ENCODE measurements at places on chromosomes 6 and 20.

GRCh38 chr20:35947489-35947888, 6.8 kb downstream of the SCAND1 start:
- DNase-seq = peak; percentile 18

GRCh38 chr6:110658631-110659211, 156.5 kb downstream of the CDK19 start:
- no peak for DNase-seq

DNA sequence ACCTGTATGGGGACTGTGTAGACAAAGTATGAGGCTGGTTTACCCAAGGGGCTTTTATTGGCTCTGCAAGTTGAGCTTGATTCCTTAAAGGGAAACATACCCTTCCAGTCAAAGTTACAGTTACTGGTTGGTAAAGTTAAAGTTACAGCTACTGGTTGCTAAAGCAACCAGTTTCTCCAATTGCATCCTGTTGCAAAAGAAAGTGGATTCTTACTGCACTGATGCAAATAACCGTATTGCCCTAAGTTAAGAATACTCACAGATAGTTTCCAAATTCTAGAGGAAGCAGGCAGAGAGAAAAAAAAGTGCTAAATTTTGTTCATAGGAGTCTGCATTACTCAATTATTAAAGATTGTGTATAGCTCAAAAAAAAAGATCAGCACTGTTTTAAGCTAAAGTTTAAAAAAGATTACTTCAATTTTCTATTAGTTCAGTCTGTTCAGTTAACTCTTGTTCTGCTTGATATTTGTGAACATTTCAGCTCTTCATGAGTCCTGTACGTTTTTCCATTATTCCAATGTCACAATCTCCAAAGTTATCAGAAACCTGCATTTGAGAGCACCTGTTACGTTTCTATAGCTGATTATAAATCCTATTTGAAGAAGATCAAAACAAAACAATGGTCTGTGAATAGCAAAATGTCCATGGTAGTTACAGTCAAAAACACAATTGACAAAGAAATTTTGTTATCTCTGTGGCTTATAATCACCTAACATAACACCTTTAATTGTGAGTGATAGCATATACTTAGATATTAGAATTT, 8.6 kb upstream of the IL22RA2 start:
- no peak for DNase-seq

DNA sequence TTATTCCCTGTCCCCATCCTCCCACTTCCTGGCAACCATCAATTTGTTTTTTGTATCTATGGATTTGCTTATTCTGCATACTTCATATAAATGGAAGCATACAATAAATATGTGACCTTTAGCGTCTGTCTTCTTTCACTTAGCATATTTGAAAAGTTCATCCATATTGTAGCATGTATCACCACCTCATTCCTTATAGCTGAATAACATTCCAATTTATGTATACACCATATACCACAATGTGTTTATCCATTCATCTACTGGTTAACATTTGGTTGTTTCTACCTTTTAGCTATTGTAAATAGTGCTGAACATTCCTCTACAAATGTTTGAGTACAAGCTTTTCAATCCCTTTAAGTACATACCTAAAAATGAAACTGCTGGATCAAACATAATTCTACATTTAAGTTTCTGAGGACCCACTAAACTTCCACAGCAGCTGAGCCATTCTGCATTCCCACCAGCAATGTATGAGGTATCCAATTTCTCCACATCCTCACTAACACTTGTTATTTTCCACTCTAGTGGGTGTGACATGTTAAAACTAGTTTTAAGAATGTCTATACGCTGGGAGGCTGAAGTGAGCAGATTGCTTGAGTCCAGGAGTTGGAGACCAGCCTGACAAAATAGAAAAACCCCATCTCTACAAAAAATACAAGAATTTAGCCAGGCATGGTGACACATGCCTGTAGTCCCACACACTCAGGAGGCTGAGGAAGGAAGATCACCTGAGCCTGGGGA, 32.9 kb downstream of the NUDT3 start:
- no peak for DNase-seq

DNA sequence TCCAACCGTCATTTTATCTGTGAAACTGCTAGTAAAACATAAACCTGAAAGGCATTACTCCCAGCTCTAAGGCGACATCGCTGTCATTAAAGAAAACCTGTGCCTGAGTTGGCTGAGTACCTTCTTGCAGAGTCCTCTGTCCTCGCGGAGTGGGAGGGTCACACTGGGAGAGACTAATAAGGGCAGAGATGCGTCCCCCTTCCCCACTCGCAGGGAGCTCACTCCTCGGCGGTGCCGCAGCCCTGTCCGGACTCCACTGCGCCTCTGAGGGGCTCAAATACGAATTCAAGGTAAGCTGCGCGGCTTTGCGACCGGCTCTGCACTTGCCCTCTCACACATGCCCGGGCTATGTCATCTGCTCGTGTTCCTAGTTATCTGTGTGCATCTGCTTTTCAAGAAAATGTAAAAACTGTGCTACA, at the start of gene COL19A1:
TSS of gene COL19A1 (plus strand) at position 206 of the 419 bp plus-strand sequence. CDS start 13,012 bp downstream, outside the sequence.
- DNase-seq = no peak

DNA sequence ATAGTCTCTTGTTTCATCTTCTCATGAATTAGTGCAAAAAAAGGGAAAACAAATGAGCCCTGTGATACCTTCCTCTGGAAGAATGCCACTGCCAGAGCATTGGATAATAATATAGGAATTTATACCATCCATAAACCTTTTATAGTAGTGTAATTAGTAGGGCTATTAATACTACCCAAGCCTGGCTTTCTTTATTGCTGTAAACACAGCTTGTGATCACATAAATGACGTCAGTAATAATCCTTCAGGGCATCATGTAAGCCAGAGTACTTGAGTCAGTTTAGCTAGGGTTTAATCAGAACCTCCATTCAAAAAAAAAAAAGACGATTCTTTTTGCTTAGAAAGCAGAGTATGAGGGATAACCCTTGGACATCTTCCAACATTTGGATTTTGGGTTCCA, 264.8 kb downstream of the SLC35F1 start:
- no peak for DNase-seq

DNA sequence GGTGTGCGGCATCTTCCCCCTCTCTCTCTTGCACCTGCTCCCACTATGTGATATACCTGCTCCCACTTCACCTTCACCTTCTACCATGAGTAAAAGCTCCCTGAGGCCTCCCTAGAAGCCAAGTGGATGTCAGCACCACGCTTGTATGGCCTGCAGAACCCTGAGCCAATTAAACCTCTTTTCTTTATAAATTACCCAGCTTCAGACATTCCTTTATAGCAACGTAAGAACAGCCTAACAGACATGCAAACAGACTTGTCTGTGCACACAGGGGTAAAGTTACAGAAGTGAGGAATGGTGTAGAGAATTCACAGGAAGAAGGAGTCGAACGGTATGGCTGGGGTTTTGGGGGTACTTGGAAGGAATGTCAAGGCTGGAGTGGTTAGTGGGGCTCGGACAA, 14.8 kb upstream of the TGM2 start:
- DNase-seq = no peak

GRCh38 chr20:12294678-12295077, 377.0 kb downstream of the BTBD3 start:
- no peak for DNase-seq

- DNase-seq = peak; percentile 4
Observed at GRCh38 chr6:6583836-6584235, 4.7 kb upstream of the LY86 start.

Data from COR-L47 (cell line).